ENCODE measurements at places on chromosomes 4 and X.

- DNase-seq: no peak
Observed at GRCh38 chr4:42172128-42172790, 19.8 kb upstream of the BEND4 start.

DNA sequence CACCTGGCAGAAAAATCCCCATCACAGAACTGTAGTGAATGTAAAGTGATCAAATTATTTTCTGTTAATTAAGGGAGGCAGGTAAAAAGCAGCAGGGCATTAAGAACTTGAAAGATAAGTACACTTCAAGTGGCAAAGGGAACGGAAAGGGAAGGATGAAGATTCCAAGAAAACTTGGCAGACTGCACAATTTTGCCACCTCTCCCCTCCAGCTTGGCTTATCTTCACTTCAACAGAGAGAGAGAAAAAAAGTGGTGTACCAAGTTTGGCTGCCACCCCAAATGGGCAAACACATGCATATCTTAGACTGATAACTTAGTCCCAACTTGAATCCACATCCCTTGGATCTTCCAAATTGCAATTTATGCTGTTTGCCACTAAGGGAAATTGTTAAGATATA is 598.1 kb upstream of the ACTRT1 start:
- no peak for DNase-seq

DNA sequence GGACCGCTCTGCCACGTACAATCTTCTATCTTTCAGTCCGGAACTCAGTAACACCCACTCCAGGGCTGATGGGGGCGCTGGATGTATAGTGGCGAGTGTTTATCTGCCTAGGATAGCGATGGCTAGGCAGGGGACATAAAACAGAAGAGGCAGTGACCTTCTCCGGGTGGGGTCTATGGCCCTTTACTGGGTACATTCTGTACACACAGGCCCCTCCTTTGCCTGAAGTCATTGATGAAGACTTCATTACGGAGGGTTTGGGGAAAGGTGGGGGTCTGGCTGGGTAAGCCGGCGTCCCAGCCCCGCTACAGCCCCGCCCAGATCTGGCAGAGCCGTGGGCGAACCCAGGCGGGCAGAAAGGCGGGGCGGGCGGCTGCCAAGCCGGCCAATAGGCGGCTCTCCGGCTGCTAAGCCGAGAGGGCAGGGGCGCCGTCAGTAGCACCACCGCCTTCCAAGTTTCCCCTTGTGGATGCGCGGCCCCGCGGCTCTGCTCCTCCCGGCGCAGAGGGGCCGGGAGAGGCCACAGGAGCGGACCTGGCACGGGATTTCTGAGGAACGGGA is at the start of gene CHST7:
Gene CHST7 (plus strand): TSS at position 435 of the 561 bp plus-strand sequence. CDS start 167 bp downstream, outside the sequence.
- peak; percentile 70 for DNase-seq

DNA sequence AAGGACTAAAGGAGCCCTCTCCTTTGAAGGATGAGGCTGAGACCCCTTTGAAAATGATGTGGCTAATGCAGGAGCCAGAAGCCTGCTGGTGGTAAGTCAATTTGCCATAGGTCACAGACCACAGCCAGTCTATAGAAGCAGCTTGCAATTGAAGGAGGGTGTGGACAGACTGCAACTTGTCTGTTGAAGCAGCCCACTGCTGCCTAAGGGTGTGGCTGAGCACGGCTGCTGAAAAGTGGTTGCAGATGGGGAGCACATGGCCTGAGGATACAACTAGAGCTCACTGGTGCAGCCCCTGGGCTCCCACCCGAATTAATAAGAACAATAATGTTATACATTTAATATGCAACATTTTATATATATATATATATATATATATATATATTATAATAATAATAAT is 11.4 kb upstream of the EXOC1L start:
- no peak for DNase-seq

DNA sequence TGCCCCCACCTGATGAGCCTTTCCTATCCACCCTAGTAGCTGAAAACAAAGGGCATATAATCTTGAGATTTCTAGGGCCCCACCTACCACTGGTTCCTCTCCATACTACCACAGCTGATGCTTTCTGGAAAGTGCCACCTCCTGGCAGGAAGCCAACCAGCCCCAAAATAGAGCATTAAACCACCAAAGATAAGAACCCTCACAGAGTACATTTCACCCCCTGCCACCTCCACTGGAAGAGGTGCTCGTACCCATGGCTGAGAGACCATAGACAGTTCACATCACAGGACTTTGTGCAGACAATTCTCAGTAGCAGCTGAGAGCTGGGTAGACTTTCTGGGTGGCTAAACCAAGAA is 94.1 kb downstream of the IRS4 start:
- no peak for DNase-seq

- DNase-seq: no peak
Observed at GRCh38 chr4:89615051-89615450, 221.9 kb downstream of the SNCA start.

- no peak for DNase-seq
Observed at GRCh38 chr4:9771034-9771433, 10.4 kb upstream of the DRD5 start.

GRCh38 chrX:63363788-63364187 is 12.7 kb upstream of the SPIN4 start:
- DNase-seq: no peak

DNA sequence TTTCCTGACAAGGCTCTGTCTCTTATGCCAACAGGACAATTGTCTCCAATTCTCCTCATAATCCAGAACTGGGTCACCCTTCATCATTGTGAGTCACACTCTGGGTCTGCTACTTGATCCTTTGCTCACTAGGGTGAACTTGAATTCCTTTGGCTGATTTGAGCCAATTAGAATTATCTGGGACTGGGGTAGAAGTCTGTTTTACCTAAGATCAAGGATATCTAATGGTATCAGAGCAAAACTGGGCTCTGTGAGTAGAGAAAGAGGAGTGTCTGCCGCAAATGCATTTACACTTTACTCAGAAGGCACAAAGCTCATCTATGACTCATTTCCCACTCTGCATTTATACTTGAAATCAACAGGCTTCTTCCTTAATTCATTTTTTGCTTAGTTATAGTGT is 72.6 kb downstream of the PITX2 start:
- no peak for DNase-seq

DNA sequence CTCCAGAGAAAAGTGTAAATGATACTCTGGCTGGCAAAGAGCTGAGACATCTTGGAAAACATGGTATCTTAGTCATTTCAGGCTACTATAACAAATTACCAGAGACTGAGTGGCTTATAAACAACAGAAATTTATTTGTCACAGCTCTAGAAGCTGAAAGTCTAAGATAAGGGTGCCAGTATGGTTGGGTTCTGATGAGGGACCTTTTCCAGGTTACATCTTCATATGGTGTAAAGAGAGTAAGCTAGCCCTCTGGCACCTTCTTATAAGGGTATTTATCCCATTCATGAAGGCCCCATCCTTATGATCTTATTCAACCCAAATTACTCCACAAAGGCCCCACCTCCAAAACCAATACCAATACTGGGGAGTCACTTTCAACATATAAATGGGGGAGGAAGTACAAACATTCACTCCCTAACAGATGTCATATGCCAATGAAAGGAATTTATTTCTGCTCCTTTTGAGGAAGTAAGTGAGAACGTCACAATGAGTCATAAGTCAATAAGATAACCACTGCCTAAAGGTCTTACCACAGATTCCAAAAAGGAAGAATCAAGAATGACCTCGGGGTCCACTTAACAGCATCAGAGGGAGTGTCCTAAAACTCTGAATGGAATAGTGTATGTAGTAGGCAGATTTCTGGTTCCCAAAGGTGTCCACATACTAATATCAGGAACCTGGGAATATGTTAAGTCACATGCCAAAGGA is 246.6 kb downstream of the OPHN1 start:
- DNase-seq: no peak

DNA sequence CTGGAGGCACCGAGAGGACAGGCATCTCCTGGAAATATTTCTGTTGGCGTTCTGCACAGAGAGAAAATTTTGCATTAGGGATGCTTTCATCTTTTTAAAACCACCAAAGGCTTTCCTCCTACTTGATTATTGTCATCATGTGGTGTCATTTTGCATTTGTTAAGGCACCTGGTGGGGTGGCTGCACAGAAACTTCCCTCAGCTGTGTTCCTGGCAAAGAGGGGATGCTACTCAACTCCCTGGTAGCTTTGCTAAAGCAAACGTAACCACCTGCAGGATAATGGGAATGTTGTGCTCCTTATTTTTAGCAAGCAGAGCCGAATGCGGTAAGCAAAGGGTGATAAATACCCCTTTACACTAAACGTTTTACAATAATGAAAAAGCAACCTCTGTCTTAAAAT is 229.8 kb downstream of the STIM2 start:
- DNase-seq: no peak

DNA sequence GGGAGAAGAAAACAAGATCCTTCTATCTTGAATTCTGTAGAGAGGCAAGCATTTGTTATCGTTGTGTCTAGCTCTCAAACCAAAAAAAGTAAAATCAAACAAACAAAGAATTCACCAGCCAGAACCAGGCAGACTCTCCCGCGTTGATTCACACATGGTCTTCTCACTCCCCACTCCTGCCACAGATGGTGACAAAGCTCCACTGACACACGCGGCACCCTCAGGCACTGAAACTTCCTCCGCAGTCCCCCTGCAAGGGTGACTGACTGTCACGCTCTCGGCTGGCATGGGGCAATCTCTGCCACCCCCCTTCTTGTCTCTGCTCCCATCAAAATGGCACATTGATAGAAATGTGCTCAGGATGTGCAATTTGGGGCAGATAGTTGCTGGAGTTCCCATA is 304.9 kb downstream of the DHX15 start:
- no peak for DNase-seq

- DNase-seq: no peak
Observed at GRCh38 chr4:85703096-85703495, 228.1 kb downstream of the ARHGAP24 start.

DNA sequence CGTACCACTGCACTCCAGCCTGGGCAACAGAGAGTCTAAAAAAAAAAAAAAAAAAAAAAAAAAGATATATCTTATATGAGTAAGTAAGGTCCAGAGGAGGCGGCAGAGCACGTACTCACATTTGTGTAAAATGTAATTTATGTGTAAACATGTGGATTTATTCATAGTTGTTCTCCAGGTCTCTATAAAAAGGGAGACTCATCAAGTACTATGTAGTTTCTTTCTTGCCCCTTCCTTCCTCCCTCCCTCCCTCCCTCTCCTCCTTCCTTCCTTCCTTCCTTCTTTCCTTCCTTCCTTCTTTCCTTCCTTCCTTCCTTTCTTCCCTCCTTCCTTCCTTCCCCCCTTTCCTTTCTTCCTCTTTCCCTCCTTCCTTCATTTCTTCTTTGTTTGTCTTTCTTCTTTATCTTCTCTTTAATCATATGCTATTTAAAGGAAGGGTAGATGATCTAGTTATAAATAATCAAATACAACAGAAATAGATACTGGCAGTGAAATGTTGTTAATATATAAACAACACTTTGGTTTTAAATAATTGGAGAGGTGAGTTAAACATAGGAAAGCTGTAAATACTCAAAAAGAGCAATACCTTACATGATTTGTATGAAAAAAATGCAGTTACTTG is 344.8 kb downstream of the ANK2 start:
- no peak for DNase-seq

- DNase-seq: no peak
Observed at GRCh38 chrX:47243351-47243750, 10.5 kb downstream of the USP11 start.

DNA sequence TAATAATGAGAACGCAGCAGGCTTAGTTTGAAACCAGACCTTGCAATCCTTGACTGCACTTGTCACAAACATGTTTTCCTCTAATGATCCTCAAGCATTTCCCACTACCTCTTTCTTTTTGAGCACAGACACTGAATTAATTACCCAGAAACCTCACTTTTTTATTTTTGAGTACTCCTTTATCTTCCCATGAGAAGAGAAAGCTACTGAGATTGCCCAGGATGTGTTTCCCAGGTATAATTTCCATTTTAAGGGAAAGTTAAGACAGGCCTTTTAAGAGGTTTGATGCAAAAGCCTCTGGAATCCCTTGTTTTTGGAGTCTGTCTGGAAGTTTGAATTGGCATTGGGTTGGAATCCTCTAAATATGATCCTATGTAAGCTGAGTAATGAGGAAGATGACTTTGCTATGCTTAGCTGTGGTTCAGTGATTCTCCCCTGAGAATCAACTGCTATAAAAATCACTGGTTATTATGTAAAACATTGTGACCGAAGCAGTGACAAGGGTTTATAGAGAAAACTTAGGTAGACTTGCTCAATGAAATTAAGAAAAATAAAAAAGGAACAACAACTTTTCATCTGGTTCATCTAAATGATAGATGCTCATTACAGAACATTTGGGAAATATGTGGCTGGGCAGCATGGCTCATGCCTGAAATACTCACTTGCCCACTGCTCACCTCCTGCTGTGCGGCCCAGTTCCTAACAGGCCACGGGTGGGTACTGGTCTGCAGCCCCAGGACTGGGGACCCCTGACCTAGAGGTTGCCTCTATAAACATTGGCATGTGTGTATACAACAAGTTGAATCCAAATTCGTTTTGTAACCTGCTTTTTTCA is 10.8 kb upstream of the RHOH start:
- DNase-seq: no peak

- DNase-seq: no peak
Observed at GRCh38 chr4:4792466-4792865, 67.0 kb upstream of the MSX1 start.

DNA sequence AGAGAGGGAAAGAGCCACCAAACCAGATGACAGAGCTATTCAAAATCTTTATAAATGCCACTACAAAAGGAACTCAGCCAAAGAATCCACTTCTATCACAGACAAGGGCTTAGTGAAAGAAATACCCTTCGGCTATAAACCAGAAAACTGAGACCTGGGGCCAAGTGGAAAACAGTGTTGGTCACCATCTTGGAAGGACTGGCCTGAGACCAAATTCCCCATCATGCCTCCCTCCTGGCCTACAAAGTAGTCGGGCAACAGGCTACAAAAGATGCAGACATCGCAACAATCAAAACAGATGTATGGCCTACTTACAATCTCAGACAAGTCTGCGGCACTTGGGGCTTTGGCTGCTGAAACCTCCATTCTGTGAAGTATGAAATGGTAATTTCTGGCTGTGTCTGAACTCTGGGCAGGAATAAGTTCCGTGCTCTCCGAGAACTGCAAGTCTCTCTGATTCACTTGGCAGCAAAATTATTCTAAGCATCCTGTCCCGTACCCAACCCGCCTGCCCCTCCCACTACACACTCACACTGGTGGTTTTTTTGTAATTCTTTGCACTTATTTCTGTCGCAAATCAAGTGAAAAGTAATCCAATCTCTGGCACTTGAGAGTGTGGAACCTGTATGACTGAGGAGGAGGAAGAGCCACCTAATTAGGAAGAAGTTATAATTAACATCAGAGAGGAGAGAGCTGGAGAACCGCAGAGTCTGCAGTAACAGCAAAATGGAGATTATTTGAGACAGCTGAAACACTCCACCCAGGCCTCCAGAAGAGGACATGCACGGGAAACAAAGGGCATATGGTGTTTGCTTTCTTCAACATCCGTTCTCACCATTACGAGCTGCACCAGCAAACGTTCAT is 87.8 kb downstream of the SH3KBP1 start:
- no peak for DNase-seq

DNA sequence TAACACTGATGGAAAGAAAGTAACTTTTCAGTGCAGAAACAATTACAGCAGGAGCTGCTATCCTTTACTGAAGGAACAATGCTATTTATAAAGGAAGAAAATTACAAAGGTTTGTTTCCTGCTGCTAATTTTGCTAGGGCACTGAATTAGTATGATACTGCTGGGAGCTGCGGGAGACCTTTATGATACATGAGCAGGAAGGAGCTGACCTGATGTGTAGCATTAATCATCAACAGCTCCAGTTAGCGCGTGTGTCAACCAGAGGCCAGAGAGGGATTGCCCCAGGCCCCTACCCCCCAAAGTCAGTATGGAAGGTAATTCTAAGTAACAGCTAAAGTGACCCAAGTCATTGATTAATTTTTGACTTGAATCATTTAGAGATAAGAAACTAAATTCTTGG is 728.9 kb downstream of the PCDH18 start:
- DNase-seq: no peak

All from activated CD8-positive, alpha-beta memory T cell treated with anti-CD3 and anti-CD28 coated beads, Interleukin-2, amount 50 U/mL, for 48 hours (primary cell).